Stimulated activated CD4-positive, alpha-beta T cell treated with anti-CD3 and anti-CD28 coated beads, Interleukin-1b, Interleukin-23, amount 100 ng/mL, for 48 hours (primary cell): ENCODE measurements at places on chromosomes 6 and 20.

GRCh38 chr6:42961020-42961470, 491 bp downstream of the GNMT start:
- no peak for DNase-seq

- no peak for DNase-seq
Measured at GRCh38 chr6:75272145-75272840, 12.3 kb downstream of the TMEM30A start.

DNA sequence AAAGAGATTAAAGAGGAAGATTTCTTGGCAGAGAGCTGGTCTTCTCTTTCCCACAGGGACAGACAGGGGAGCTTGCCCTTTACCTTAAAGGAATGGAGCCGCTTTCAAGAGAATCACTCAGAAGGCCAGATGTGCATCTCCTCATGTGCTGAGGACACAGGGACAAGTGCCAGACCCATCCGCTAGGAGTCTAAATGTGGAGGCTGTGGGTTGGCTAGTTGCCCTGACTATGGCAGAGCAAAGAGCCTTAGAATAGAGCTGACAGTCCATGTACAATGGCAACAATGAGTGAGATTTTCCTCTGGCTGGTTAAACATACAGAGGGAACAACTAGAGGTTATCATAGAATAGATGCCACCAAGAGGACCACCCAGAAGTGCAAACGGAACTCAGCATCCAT, 7.3 kb upstream of the DOK5 start:
- no peak for DNase-seq

DNA sequence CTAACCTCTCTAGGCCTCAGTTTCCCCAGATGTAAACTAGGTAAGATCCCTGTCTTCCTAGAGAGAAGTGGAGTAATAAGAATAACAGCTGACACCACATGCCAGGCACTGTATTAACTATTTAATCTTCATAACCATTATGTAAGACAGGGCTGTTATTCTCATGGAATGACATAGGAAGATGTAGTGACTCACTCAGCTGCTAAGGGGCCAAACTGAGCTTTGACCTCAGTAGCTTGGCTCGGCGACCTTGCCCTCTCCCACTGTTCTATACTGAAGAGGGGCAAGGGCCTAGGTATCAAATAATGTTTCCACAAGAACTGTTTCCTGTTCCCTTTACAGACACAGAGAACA, 2.9 kb upstream of the MDGA1 start:
- no peak for DNase-seq

DNA sequence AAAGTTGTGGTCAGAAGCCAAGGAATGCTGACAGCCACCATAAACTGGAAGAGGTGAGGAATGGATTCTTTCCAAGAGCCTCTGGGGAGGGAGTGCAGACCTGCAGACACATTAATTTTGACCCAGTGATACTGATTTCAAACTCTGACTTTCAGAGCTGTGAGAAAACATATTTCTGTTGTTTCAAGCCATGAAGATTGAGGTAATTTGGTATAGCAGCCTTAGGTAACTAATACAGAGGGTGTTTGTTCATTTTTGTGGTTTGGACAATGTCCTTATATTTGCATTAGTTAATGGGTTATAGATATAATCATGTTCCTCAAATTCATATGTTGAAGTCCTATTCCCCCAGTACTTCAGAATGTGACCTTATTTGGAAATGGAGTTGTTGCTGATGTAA, 85.4 kb upstream of the GTSF1L start:
- no peak for DNase-seq
